ENCODE measurements at places on chromosomes 4 and X. TPM values are rescaled to one million over a fixed set of nuclear protein-coding genes. Genes with fewer than 3 reads are reported as not detected.

- DNase-seq: no peak
Measured at GRCh38 chr4:4415806-4416805, 29.2 kb downstream of the NSG1 start.

DNA sequence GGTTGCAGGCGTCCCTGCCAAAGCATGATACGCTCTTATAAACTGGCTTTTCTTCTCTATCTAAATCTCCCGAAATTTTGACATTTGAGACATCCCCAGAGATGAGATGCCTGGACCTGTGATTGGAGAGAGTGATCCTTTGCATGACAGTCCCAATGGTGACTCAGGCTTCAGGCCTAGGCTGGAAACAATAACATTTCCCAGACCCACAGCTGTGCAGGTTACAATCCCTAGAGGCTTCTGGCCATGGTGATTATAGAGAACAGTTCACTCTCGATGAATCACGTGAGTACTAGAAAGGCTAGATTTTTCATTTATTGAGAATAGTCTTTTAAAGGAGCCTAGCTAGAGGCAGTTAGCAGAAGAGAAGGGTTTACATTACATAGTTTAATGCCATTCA, 75.9 kb downstream of the SPATA18 start:
- no peak for DNase-seq

GRCh38 chr4:147723326-147723725, 8.6 kb upstream of the ARHGAP10 start:
- DNase-seq: no peak

- no peak for DNase-seq
Measured at GRCh38 chr4:88621763-88622327, 29.6 kb downstream of the HERC3 start.

The STOX2 gene
- 15.0 TPM for total RNA-seq

The SPANXA1 gene
- total RNA-seq: not detected

The CT45A8 gene
- not detected for total RNA-seq

The SPANXN1 gene
- not detected for total RNA-seq
